ENCODE measurements at places on chromosomes 4 and X. TPM values are rescaled to one million over a fixed set of nuclear protein-coding genes. Genes with fewer than 3 reads are reported as not detected.

DNA sequence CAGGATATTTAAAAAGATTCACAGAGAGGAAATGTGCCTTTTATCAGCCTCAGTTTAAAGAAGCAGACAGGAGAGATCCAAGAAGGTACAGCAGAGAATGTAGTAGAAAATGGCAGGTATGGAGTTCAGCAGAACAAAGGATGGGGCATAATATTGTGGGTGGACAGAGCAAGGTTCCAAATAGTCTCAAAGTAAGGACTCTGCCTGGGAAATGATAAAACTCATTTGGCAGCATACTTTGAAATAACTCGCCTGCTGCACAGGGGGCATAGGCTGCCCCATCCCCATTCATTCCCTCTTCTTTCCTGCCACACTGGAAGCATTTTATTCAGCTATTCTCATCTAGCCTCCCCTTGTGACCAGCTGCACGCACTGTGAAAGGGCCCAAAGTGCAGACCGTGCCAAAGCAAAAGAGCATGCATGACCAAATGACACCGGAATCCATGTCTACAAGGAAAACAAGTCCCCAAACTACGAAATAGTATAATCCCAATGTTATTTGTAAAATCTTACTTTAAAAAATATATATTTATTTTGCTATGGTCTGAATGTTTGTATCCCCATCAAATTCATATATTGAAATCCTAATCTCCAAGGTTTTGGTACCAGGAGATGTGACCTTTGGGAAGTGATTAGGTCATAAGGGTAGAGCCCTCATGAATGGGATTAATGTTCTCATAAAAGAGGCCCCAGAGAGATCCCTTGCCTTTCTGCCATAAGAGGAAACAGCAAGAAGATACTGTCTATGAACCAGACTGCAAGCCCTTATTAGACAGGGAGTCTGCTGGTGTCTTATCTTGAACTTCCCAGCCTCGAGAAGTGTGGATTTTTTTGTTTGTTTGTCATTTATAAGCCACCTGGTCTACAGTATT, 77.4 kb upstream of the PRSS48 start:
- no peak for DNase-seq

DNA sequence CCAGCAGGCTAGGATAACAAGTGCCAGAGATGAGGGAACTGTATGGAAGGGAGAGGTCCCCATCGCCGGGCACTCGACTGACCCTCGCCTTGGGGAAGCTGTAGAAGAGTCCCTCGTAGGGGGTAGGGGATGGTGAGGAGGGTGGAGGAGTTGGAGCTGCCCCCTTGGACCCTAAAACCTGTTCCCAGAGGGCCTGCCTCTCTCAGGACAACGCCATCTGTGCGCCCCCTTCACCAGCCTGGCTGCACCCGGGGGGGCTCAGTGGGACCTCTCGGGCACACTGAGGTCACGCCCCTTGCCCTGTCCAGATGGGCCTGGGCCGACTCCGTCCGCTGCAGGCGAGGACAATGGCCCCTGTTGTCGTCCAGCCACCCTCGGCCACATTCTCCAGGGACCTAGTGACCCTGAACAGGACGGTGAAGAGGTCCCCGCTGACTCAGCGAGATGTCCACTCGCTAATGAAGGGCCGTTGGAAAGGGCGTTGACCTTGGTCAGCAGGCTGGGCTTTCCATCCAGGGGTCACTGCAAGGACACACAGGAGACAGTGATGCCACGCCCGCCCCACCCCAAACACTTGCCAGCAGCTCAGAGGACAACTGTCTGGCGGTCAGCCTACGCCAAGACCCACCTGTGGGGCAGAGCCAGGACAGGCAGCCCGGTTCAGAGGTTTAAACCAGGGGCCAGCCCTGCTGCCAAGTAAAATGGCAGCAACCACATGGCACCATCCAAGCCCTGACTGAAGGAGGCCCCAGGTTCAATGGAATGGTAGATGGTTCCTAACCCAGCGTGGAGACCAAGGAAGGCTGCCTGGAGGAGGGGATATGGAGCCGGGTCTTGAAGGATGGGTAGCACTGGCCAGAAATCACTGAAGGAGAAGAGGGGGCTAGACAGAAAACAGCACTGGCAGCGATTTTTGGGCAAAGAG, 51.2 kb downstream of the HMX1 start:
- DNase-seq, result no peak

DNA sequence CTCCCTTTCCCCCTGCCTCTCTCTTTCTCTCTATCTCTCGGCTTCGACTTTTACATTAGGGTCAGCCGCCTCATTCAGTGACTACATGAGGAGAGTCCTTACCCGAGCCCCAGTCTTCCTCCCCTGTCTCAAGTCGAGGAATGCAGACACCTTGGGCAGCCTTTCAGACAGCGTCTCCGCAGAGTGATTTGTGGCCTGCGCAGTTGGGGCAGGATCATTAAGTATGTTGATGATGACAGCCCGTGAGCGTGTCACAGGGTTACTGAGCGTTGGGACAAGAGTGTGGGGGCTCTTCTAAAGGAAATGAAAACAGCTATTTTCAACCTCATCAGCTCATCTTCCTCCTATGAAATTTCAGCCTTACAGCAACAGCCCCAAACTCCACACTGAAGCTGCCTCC, 312.1 kb upstream of the GATB start:
- DNase-seq, result no peak

DNA sequence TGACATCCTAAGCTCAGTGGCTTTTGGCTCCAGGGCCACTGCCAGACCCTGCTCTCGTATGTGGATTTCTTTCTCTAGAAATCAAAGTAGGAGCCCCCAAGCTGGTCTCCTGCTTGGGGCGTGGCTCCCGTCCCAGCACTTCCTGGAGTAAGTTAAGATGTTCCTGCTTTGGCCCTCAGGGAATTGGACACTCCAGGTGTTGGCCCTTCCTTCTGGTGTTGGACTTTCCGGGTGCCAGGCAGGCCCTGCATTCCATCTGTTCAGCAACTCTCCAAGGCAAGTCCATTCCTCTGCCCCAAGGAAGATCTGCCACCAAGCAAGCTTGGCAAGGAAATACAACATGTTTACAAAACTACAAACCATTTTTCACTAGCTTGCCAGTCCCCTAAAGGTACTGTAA, 22.1 kb upstream of the GPC4 start:
- peak; percentile 20 for DNase-seq

- DNase-seq, result no peak
Measured at GRCh38 chr4:12658146-12658545, 826.0 kb downstream of the RAB28 start.

DNA sequence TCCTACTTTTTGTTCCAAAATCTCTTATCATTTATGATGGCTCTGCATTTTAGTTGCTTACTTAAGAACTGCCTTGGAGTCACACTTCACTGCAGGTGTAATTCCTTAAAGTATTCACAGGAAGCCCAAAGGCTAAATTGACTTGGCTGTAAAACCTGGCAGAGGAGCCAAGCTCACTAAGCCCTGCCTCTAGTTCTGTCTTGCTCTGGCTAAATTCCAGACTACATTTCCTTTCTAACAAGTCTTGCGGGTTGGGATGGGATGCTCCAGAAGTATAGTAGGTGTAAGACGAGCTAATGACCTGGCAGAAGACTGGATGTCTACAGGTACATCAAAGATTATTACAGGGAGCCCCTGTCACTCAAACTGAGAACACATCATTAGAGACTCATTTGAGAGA, 924.0 kb upstream of the INTU start:
- DNase-seq, result no peak

DNA sequence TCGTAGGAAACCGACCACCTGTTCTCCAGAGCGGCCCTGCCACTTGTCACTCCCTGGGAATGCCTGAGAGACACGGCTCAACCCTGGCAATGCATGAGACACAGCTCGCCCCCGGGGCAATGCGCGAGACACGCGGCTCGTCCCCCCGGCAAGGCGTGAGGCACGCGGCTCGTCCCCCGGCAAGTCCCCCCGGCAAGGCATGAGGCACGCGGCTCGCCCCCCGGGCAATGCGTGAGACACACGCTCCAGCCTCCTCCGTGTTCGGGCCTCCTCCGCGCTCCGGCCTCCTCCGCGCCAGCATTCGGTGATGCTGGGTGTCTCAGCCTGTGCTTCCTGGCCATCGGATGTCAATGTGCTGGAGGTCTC, 27.5 kb upstream of the CPLX1 start:
- DNase-seq, result no peak

RHOH gene
- total RNA-seq, result not detected

CLCN4 gene
- total RNA-seq, result 3.1 TPM

DNA sequence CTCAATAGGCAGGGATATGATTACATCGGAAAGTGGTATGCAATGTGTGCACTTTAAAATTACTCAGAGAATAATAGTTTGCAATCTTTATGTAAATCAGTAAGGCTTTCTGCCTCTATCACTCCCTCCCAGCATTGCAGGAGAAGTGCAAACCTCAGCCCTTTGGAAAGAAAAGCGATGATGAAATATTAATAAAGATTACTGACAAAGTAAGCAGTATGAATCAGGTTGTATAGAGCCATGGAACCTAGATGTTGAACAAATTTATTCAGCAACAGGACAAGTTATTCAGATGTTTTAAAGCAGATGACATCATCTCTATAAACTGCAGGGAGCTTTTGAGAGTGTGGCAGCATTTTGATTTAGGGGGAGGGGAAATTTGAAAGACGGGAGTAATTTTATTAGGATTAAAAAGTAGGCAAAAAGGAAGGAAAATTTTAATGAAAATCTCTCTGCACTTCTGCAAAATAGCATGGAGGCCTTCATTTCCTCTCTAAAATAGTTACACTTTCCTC, 631.7 kb upstream of the GRIA3 start:
- no peak for DNase-seq

Measured in PC-9 (cell line).